ENCODE measurements at places on chromosomes 11 and 22.
A peak's percentile ranks its signal among the peaks of the same experiment; 100 is the strongest.

DNA sequence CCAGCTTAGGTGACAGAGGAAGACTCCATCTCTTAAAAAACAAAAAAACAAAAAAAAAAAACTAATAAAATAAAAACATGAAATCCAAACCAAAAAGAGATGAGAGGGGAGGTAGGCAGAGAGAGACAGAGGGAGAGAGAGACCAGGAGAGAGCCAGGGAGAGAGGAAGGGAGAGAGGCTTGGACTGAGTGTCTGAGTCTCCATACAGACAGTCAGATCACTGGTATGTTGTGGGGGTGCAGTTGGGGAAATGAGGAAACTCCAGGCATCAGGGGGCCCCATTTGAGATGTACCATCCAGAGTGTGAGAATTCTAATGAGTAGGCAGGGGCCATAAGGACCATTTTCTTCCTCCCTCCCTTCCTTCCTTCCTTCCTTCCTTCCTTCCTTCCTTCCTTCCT lies 53.1 kb upstream of the SEPTIN5 start:
- DNase-seq, result no peak

DNA sequence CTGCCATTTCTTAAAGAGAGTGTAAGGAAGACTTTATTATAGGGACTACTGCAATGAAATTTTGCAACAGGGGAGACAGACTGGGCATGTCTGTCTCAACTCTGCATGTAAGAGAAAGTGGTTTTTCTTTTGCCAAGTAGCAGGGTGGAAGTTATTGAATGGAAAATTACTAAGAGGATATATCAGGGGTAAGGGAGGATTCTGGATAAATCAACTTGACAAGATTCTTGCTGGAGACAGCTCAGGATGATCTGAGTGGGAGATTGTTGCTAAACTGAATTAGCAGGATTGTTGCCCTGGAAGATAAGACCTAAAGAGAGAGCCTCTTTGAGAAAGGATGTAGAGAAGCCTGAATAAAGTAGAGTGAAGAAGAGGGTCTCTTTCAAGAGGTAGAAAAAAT lies 145.8 kb downstream of the LUZP2 start:
- DNase-seq, result no peak

- no peak for DNase-seq
Measured at GRCh38 chr11:35874751-35875450, 69.0 kb upstream of the LDLRAD3 start.

- no peak for DNase-seq
Measured at GRCh38 chr11:73957654-73958361, 7.0 kb downstream of the DNAJB13 start.

- DNase-seq, result no peak
Measured at GRCh38 chr11:33064866-33065265, 25.5 kb downstream of the TCP11L1 start.

DNA sequence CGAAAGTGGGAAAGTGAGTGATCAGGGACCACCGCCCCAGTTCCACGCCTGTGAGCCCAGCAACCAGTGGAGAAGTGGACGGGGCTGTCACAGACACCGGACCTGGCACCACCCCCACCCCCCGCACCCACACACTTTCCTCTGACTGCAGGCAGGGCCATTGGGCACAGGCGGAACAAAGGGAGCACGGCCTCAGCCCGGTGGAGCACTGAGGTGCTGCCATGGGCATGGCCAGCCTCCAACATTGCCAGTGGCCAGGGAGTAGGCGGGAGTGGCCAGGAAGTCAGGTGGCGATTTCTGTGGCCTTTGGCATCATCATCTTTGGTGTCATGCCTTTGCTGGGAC lies 78.5 kb downstream of the BCR start:
- DNase-seq, result no peak

GRCh38 chr11:121473064-121473777 lies 20.5 kb upstream of the SORL1-AS1 start:
- DNase-seq, result peak; percentile 58

- no peak for DNase-seq
Measured at GRCh38 chr11:10785146-10785474, 23.6 kb downstream of the EIF4G2 start.
